Kidney capillary endothelial cell (primary cell): ENCODE measurements at places on chromosomes 12 and 14.

GRCh38 chr12:112325622-112326207 is 56.5 kb downstream of the HECTD4 start:
- no peak for DNase-seq

- no peak for DNase-seq
Observed at GRCh38 chr14:33716921-33717320, 234.0 kb downstream of the EGLN3 start.

DNA sequence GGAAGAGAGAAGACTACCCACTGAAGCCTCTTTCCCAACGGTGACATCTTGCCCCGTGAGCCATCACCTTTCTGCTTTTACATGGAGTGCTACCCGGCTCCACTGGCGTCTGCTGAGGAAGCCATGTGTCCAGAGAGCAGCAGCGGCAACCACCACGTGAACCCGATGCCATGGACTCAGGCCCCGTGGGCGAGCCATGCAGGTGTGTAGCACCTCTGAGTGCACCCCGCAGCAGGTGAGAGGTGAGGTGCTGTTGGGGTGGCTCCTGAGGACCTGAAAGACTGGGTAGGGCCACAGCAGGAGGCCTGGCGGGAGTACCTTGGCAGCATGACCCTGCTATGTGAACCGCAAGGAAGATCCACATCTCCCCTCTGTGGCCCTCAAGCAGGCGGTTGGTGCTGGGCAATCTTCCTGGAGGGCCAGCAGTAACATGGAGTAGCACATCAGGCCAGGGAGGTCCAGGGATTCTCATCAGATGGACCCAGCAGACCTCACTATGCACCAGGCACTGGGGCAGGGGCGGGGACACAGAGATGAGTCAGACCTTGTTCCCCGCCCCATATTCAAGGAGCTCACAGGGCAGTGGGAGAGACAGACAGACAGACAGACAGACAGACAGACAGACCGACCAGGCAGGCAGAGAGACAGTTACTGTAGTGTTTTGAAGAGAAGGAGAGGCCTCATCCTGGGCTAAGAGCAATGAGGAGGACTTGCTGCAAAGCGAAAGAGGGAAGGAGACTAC is 129.6 kb downstream of the PAPOLA start:
- DNase-seq = no peak

GRCh38 chr12:2756756-2757155 is 38.0 kb upstream of the FKBP4 start:
- DNase-seq = no peak

- DNase-seq = no peak
Observed at GRCh38 chr12:3049176-3049575, 28.0 kb upstream of the TSPAN9 start.

DNA sequence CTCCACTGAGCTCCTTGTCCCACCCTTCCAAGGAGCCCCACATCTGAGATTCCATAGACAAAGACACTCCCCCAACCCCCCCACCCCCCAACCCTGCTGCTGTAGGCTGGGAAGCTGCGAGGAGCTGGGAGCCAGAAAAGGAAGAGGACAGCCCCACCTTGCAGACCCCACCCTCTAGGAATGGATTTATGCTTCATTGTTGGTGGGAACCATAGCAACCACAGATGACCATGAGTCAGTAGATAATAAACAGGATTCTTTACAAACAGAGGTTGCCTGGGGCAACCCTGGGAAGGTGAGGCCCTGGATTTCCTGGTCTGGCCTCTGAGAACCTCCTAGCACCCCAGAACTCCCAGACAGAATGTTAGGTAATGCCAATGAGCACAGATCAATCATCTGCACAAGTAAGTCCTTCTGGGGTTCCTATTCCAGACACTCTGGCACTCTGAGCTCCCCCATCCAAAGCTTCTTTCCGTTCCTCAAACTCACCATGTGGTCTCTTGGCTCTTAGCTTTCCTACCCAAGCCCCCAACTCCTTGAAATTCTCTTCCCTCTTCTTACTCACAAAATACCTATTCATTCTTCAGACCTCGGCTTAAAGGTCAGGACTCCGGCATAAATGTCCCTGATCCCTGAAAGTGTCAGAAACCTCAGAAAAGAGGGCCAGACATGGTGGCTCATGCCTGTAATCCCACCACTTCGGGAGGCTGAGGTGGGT is 15.2 kb upstream of the PLEKHG6 start:
- DNase-seq = peak; percentile 89

- no peak for DNase-seq
Observed at GRCh38 chr14:24928386-24928900, 121.5 kb downstream of the STXBP6 start.

GRCh38 chr12:51819736-51820525 is 28.6 kb downstream of the FIGNL2 start:
- DNase-seq = no peak

DNA sequence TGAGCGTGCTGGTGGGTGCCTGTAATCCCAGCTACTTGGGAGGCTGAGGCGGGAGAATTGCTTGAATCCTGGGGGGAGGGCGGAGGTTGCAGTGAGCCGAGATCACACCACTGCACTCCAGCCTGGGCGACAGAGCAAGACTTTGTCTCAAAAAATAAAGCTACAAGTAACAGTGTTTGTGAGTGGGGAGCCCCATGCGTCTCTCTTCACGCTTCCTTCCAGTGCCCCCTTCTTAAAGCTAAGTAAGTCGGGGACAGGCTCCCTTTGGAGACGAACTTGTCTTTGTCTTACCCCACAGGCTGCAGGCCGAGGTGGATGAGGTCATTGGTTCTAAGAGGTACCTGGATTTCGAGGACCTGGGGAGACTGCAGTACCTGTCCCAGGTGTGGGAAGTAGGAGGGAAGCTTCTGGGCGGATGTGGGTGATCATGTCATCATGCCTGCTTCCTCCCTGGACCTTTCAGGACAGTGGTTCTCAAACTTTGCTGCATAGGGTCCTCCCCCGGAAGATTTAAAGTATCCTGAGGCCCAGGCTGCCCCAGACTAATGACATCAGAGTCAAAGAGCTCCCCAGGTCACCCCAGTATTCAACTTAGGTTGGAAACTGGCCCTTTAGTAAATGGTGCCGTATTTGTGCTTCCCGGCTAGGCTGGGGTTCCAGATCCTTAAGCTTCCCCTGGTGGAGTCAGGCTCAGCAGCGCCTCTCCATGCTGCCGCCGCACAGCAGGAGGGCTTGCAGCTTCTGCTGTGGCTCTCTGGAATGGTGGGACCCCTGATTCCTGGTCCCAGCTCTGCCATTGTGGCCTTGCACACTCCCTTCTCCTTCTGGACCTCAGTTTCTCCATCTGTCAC is 37.1 kb downstream of the CYP46A1 start:
- no peak for DNase-seq

DNA sequence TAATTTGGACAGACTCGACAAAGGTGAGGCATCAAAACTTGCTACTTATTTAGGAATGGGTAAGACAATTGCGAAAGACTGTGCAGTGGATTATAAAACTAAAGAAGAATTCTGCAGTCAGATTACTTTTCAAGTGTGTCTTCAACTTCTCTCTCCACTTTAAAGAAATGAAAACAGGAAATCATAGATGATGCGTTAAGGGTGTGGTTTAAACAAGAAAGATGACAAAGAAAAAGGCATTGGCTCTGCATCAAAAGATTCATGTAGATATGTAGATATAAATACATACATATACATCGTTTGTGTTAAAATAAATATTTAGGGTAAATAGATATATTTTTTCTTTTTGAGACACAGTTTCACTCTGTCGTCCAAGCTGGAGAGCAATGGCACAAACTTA is 74.6 kb upstream of the PARP11 start:
- DNase-seq = no peak

DNA sequence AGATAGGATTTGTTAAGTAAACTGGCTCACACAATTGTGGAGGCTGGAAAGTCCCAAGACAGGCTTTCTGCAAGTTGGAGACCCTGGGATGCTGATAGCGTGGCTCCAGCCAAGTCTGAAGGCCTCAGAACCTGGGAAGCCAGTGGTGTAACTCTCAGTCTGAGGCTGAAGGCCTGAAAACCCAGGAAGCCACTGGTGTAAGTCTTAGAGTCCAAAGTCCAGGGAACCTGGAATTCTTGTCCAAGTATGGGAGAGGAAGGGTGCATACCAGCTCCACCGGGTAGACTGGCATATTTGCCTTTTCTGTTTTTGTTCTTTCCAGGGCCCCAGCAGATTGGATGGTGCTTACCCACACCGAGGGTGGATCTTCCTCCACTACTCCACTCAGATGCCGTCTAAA is 18.1 kb downstream of the GMFB start:
- DNase-seq = no peak

DNA sequence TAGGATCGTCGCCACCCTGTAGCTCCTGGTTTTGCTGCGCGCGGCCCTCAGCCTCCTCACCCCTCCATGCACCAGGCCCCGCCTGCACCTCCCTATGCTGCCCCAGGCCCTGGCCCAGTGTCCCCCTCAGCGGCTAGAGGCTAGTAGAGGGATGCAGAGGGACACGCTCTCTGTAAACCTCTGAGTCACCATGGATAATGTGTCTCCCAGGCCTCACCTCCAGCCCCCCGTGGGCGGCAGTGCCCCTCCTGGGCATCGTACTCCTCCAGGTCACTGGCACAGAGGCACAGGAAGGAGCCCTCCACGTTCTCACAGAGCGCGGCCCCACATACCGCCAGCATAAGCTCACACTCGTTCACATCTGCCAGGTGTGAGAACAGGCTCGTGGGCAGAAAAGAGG is 12.3 kb downstream of the ISCA2 start:
- no peak for DNase-seq

GRCh38 chr14:84254290-84254689 is 1275.7 kb upstream of the FLRT2 start:
- DNase-seq = peak; percentile 69

GRCh38 chr14:102390064-102390855 is 27.5 kb downstream of the TECPR2 start:
- DNase-seq = no peak

- DNase-seq = no peak
Observed at GRCh38 chr12:102745971-102746600, 171.0 kb downstream of the PAH start.

DNA sequence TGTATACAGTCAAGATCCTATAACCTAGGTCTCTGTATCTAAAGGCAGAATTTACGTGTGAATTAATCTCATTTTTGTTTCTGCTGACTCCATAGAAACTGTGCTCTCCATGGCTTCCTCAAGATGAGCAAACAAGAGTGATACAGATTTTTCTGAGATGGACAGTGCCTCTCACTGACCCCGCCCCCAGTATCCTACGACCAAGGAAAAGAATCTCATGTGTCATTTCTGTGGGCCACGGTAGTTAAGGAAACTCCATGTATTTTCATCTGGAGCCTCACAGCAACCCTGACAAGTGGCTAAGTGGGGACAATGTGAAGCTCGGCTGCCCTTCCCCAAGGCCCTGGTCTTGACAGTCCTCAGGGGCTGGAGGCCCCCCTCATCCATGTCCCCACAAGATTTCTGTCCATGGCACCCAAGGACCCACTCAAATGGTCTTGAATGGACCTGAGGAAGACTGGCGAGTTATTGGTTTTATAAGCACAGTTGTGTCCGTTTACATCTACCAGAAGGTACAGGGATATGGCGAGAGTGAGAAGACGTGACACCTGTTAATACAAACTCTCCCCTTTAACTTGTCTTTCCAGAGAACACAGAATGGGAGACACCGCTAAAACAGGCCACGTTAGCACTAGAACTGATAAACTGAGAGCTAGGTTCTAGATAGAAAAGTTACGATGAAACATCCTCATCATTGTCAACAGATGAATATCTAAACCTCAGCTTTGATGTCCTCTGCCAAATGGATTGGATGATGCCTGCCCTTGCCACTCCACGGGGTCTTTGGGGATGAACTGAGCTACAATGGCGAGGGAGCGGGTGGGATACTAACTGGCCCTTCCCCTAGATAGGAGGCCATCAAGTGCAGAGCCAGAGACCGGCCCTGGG is 108.4 kb upstream of the EGLN3 start:
- DNase-seq = no peak

DNA sequence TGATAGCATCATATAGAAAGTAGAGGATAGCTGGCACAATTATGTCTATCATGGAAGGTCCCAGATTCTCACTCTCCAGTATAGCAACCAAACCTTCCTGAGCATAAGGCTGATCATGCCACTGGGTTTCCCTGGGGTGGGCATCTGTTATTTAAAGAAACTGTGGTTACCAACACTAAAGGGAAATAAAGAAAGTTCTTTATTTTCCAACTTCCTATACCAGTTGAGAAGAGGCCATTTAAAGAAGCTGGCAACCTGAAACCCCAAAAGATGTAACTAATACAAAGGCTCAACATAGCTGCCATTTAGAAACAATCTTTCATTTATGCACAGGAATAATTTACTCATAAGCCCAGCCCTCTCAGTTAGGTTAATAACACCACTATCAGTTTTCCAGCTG is 3.1 kb downstream of the BCAT1 start:
- DNase-seq = no peak

DNA sequence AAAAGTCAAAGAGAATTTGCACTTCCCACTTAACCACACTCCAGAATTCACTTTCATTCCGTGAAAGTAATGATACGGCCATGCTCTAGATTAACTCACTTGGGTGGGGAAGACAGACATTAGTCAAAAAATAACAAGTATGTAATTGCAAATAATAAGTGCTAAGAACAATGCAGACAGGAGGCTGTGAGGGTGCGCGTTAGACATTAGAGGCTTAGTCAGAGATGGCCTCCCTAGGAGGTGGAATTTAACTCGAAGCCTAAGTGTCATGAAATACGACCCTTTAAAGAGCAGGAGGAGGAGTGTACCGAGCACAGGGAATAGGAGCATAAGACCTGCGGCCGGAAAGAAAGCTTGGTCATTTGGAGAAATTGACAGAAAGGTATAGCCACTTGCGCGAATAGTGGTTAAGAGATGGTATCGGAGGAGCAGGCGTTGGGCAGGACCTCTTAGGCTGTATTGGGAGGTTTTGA is 628 bp downstream of the SNRPF start:
- peak; percentile 28 for DNase-seq

GRCh38 chr12:13981296-13981962 is at the start of gene GRIN2B:
Gene GRIN2B, minus strand, starts transcription at chr12:13981602. Its CDS starts 115,394 bp downstream, at chr12:13866208.
- DNase-seq = no peak

GRCh38 chr14:76320486-76320885 is 55.5 kb upstream of the ESRRB start:
- no peak for DNase-seq

DNA sequence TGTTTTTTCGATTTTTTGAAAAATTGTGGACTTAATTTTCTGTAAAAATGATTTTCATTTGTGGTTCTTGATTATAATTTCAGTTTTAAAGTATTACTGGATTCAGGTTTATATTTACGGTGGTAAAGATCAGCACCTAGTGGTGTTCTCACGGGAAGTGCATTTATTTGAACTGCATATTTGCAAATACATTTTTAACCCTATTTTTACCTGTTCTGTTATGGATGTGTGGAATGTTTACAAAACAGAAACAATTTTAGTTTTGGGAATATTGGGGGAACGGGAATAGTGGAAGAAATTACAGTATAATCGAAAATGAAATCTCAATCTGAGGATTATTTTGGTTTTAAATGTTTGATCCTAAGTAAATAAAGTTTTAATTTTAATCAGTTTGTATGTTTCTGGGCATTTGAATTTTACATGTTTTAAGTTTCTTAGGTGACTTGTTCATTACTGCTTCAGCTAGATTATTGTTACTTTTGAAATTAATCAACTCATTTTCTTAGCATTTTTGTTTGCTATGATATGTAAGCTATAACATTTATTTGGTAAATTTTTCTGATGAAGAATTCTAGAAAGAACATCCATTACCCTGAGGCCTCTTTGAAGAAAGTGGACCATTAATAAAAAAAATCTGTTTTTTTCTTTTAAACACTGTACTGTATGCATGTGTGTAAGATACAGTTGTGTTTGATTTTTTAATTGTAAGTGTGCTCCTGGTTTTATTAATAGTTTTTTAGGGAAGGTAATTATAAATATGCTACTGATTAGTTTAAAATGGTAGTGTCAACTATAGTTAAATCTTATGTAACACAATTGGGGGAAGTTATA is 942 bp downstream of the ATF7IP start:
- no peak for DNase-seq
